Foreskin keratinocyte (primary cell): ENCODE measurements at places on chromosomes 1 and 21. TPM values are rescaled to one million over a fixed set of nuclear protein-coding genes. Genes with fewer than 3 reads are reported as not detected.

GRCh38 chr1:160956966-160957365 lies 2.4 kb upstream of the ITLN2 start:
- no peak for DNase-seq

The ATP1A2 gene
- total RNA-seq, result not detected in 2 replicates

The HMCN1 gene
- total RNA-seq, result 0.46 and 0.85 TPM in 2 replicates

- no peak for DNase-seq
Observed at GRCh38 chr21:33541105-33541711, 709 bp downstream of the GART start.

The BTBD8 gene
- 1.4 and 2.4 TPM in 2 replicates for total RNA-seq

GRCh38 chr1:156691191-156691590 lies 14.0 kb upstream of the NES start:
- no peak for DNase-seq

The CDC7 gene
- total RNA-seq, result 11.7 and 12.7 TPM in 2 replicates

The ERICH3 gene
- not detected in 2 replicates for total RNA-seq

The SYDE2 gene
- total RNA-seq, result 3.5 and 4.4 TPM in 2 replicates

The INKA2 gene
- 2.9 and 3.2 TPM in 2 replicates for total RNA-seq

- no peak for DNase-seq
Observed at GRCh38 chr1:86828024-86828423, 85.9 kb downstream of the SELENOF start.

DNA sequence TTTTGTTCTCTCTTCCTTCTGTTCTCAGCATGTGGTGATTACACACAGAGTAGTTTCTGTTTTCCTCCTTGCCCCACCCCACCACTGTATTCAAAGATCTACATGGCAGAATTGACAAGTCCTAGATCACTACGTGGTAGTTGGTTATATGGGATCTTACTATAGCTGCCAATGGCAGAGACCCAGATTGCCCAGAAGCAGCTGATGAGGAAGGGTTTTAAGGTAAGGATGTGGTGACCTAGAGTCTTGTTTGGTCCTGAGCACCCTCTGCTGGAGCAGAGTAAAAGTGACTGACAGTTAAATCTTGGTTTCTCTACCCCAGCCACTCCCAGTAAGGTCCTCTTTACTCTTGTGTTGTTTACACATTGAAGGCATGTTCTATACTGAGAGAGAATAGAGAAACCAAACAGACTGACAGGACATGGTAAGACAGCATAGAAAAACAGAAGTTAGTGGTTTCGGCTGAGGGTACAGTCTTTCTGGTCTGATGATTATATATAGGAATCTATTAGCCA lies 22.8 kb upstream of the STRIP1 start:
- no peak for DNase-seq

The ARMH1 gene
- total RNA-seq, result 0.18 TPM in 1 of 2 replicates, not detected in the other

The CSMD2 gene
- total RNA-seq, result 1.9 and 3.5 TPM in 2 replicates

GRCh38 chr1:215807911-215808436 lies 240.9 kb downstream of the KCTD3 start:
- DNase-seq, result no peak
